ENCODE measurements at places on chromosomes 3 and 15. TPM values are rescaled to one million over a fixed set of nuclear protein-coding genes. Genes with fewer than 3 reads are reported as not detected.

Gene FSTL1
- total RNA-seq: 194 TPM

Gene HRH1
- 8.7 TPM for total RNA-seq

Gene TMEM212
- not detected for total RNA-seq

Gene TBCCD1
- total RNA-seq: 13.2 TPM

Gene TMEM45A
- total RNA-seq: 38.8 TPM
